ENCODE measurements at places on chromosomes 2 and 18. TPM values are rescaled to one million over a fixed set of nuclear protein-coding genes. Genes with fewer than 3 reads are reported as not detected.

ORC4 gene
- total RNA-seq: 79.0 TPM

APOB gene
- total RNA-seq: 0.30 TPM

KIAA2012 gene
- not detected for total RNA-seq

GPR75 gene
- total RNA-seq: 1.2 TPM

ATP8B1 gene
- 58.8 TPM for total RNA-seq

RTN4 gene
- total RNA-seq: 237 TPM

GLB1L gene
- 4.0 TPM for total RNA-seq

ASB18 gene
- total RNA-seq: not detected

TUBB8B gene
- total RNA-seq: not detected

UGT1A3 gene
- total RNA-seq: not detected

KCNE4 gene
- total RNA-seq: 0.30 TPM

RAB3GAP1 gene
- 60.7 TPM for total RNA-seq

GCC2 gene
- total RNA-seq: 20.1 TPM

FAM168B gene
- total RNA-seq: 136 TPM

CCDC68 gene
- total RNA-seq: 1.3 TPM

POTEI gene
- under 0.01 TPM for total RNA-seq

PAX3 gene
- not detected for total RNA-seq

HRH4 gene
- not detected for total RNA-seq

MOGAT1 gene
- not detected for total RNA-seq

TXNDC2 gene
- not detected for total RNA-seq

ARL5A gene
- total RNA-seq: 99.1 TPM

IL36A gene
- not detected for total RNA-seq

SKA1 gene
- total RNA-seq: 14.6 TPM

SGPP2 gene
- not detected for total RNA-seq

KLHL30 gene
- not detected for total RNA-seq

TSPYL6 gene
- not detected for total RNA-seq

UPP2 gene
- total RNA-seq: not detected

KCNJ13 gene
- total RNA-seq: under 0.01 TPM

XRCC5 gene
- total RNA-seq: 312 TPM

FAM228A gene
- total RNA-seq: not detected

Data from epithelial cell of umbilical artery (primary cell).